ENCODE measurements at places on chromosomes 5 and 9.

DNA sequence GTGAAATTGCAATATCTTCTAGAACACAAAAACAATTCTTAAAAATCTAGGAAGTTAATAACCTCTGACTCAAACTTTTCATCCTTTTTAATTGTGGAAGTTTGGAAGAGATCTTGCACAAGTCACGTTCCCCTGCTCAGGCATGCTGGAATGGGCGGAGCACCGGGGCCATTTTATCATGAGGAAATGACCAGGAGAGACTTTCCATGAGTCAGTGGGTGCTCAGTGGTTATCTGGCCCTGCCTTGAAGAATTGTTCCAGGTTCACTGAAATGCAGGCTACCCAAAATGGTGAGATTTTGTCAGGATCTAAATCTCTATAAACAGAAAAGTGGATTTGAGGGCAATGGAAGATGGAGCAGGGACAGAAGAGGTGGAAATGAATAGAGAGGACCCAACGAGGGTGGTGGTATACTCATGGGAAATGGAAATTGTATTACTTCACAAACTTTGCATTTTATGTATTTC lies 61.2 kb downstream of the FYB1 start:
- no peak for DNase-seq

DNA sequence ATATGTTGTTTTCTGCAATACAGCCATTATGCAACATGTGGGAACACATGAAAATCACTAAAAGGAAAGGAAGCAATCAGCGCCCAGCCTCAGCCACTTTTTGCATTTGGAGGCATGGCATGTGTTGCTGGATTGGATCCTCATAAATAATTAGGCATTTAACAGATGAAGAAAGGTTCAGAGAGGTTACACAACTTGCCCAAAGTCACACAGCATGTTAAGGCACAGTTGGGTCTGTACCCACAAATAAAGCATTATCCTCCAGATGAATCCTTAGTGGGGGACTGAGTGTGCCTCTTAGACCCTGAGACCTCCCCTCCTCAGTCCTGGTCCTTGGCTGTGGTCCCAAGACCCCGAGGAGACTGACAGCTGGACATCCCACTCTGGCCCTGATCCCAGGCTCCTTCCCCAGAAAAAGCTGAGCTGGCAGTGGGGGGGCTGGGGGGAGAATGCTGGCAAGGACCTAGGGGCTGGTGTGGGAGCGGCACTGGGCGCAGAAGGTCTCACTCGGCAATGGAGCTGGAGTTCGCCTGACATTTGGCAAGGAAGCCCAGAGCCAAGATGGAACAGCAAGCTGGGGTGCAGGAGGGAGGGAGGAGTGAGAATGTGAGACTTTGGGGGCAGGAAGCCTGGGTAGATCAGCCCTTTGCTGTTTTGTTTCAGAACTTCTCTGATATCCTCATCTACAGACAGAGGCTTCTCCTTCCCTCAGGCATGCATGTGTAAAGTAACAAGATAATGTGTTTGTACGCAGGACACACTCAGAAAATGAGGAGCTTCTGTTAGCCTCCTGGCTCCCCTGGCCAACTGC lies 6.9 kb upstream of the AKNA start:
- no peak for DNase-seq

DNA sequence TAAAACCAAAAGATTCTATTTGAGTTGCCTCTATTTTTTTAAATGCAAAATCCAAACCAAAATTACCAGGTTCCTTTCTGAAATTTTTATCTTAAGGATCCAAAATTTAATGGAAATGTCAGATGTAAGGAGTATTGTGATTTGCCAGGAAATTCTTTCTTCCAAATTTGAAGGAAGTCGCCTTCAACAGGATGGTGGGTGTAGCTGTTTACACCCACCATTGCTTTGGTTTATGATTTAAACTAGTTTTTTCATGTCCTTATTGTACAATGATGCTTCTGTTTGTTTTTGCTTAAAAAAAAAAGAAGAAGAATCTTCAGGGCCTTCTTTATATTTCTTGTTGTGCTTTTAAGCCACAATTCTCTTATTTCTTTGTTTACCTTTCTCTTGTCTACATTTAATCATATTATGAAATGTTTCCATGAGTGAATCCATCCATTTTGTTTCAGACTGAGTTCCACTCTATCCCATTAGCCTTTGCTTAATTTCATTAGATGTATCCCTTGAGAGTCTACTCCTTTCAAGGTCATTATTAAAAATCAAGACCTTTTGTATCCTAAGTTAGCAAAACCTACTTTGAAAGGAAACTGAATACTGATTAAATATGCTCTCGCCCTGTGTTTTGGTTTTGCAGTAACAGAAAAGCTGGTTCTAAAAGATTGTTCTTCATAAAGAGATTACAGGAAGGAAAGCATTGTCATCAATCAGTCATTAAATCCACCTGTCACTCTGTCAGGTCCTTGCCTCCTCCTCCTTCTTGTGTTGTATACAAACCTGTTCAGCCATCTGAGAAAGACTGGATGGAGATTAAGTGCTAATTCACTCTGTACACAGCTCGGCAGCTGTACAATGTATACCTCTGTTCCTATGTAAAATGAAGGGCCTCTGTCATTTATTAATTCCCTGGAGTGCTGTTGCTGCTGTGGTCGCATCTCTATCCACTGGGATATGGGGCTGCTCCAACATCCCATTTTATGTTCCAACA lies 45.5 kb upstream of the SLC2A8 start:
- no peak for DNase-seq

DNA sequence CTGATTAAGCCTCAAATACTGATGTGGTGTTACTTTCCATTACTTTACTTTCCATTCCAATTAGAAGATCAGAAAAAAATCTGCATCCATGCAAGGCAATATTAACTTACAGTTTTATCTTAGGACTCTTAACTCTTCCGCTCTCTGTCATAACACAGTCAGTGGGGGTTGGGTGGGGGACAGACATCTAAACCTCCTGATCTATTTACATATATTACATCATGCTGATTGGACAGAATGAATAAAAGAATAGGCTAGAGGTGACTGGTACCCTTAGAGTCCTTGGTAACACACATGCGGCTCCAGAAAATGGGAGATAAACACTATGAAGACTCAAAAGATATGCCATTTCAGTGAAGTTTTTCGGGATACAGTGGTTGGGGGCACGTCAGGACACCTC lies 27.6 kb downstream of the RAPGEF6 start:
- DNase-seq = no peak

GRCh38 chr9:83935276-83935935 lies 14.2 kb upstream of the KIF27 start:
- no peak for DNase-seq

- no peak for DNase-seq
Observed at GRCh38 chr5:25107853-25108252, 463.1 kb upstream of the CDH10 start.

DNA sequence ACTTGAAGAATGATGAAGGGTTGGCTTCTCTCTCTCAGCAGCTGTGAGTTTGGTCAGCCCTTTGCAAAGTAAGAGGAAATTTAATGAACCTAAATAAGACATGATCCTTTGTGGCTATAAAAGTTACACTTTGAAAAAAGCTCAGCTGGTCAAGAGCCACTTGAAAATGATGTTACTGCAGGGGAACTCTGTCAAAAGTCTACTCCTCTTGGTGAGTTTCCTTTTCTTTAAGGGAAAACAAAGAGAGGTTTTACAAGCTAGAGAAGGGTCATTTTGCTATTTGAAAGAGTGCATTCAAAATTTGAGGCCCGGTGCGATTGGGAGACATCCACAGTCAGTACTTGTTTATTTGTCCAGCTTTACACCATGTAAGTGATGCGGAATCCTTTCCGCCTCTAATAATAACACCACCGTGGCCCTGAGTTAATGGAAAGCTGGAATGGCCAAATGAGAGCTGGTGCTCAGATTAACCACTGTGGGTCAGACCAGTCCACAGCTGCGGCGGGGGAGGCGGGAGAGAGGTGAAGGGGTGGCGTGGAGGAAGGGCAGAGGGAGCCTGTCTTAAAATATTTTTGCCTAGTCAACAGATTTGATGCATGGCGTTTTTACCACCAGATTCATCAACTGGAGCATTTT lies 404.0 kb downstream of the TLE4 start:
- no peak for DNase-seq

GRCh38 chr5:35876922-35877321 lies 20.2 kb downstream of the IL7R start:
- DNase-seq = no peak

DNA sequence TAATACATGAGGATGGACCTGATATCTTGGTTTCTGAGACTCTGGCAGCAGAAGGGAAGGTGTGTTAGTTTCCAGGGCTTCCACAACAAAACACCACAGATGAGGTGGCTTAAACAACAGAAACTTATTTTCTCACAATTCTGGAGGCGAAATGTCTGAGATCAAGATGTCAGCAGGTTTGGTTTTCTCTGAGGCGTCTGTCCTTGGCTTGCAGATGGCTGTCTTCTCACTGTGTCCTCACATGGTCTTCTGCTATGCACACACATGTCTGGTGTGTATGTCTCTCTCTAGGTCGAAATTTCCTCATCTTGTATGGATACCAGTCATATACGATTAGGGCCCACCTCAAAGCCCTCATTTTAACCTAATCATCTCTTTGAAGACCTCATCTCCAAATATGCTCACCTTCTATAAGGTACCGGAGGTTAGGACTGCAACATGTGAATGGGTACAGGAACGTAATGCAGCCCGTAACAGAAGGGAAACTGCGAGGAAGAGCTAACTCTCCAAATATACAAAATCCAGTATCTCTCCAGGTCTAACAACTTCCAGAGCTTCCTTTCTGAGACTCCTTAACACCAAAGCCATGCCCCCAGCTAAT lies 139.8 kb upstream of the SMARCA2 start:
- no peak for DNase-seq

DNA sequence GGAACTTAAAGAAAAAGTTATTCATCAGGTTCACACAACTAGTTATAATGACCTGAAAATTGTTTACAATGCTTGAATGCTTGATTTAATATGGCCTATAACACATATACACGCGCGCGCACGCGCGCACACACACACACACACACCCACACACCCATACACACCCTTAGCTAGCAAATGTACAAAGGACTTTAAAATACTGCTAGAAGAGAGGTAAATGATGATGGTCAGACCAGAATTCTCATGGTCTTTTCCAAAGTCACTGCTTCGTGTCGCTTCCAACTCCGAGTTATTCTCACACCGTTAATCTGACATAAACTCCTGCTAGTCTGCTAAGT lies 5.9 kb downstream of the LSM11 start:
- no peak for DNase-seq

DNA sequence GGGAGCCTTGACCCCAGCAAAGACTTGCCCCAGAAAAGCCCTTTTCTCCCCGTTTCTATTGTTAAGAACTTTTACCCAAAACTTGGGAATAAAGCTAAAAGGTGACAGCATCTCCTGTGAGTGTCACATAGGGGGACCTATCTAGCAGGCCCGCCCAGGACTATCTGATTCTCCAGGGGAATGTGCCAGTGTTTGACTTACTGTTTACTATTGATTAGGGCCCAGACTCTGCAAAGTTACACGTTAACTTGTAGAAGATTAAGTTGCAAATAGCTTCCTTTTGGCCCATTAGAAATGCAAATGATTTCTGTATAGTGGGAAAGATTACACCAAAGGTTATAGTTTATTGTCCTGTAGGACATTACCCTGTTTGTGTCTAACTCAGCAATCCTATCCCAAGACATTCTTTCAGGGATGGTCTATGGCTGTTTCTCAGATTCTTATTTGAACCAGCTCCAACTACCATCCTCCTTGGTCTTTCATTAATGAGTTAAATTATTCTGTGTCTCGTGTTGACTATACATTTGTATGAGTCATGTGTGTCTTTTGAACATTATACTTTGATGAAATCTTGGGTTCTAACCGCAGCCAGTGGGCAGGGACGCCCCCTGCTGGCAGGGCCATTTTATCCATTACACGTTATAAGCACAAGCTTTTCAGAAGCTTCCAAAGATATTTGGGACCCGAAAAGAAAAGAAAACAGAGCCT lies 60.7 kb downstream of the HRH2 start:
- DNase-seq = no peak

- no peak for DNase-seq
Observed at GRCh38 chr9:33881635-33882034, 64.7 kb downstream of the UBE2R2 start.

GRCh38 chr5:155303120-155303519 lies 289.6 kb downstream of the KIF4B start:
- no peak for DNase-seq

DNA sequence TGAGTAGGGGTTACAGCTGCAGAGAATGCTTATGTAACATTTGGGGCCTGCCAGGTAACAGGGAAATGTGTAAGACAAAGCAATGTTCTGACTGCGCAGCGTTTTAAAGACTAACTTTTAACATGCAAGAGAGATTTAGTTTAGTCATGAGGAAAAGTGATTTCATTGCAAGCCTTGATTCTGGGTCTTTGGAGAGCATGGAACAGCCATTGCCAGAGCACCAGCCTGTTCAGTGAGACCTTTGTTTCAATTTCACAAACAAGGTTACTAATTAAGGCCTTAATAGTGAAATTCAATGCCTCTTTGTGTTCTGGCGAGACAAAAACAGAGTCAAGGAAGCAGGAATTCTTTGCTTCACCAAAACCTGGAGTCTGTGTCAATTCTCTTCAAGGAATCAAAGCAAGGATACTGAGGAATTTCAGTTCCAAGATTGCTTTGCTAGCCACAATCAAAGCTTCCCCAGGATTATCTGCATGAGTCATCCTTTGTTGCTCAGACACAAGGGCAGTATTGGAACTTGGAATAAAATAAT lies 14.4 kb downstream of the CKMT2 start:
- peak; percentile 36 for DNase-seq

DNA sequence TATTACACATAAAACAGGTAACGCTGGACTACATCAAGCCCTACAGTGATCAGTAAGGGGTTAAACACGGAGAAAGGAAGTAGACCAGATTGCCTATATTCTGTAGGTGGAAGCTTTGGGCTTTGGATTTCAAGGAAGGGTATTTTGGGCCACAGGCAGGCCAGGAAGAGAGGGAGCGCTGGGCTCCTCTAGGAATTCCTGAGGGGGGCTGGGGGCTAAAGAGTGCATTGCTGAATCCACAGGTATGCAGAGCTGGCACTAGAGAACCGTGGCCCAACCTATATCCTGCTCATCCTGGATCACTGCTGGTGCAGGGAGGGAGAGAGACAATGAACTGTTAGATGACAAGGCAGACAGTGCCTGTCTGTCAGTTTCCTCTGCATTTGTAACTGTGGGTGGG lies 367.1 kb downstream of the CSNK1G3 start:
- DNase-seq = no peak

DNA sequence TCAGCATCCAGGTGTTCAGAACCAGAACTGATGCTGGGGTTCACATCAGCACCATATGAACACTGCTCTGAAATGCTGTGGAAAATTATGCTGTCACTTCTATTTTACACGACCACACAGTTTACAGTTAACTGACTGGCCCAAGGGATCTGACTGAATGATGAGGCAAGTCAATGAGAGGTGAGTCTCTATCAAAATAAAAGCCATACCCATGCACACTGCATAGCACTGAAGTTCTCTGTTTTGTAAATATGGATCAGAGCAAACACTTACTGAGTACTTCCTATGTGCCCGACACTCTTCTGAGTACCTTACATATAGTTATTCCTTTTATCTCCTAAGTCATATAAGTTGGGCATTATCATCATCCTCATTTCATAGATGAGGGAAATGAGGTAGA lies 122.8 kb downstream of the TARS1 start:
- no peak for DNase-seq

- peak; percentile 71 for DNase-seq
Observed at GRCh38 chr9:15211160-15211814, 95.7 kb downstream of the TTC39B start.

- peak; percentile 38 for DNase-seq
Observed at GRCh38 chr9:76701441-76702039, 62.7 kb upstream of the PCA3 start.

All from retina (tissue), 1 donor.